NCI-H2081 (cell line): ENCODE measurements at places on chromosomes 4 and X.

DNA sequence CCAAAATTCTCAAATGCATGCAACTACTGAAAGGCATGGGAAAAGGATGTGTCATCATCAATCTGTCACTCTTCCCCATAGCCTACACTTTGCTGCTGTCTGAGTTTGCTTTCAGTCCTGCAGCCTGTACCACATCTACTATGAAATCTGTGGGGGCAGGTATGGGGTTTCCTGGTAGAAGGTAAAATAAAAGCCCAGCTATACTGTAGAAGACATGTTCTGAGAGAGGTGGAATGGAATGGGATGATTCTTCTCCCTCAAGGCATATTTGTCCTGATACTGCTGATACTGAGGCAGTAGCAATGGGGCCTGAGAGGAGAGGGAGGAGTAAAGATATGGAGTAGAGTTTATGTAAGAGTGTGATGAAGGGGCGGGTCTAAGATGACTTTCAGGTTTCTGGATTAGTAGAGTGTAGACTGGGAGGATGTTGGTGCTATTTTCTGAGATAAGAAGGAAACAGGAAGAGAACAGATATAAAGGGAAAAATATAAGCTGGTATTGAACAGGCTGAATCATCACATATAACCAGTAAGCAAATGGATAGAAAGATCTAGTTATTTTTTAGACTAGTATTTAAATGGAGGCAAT is 38.7 kb upstream of the GYPA start:
- no peak for DNase-seq

- peak; percentile 75 for DNase-seq
These were observed 36.3 kb upstream of the REST start for GRCh38 chr4:56871371-56871866.

- DNase-seq, result no peak
These were observed 111.5 kb upstream of the PSAPL1 start for GRCh38 chr4:7546152-7546808.

GRCh38 chr4:174084542-174084941 is 198.9 kb downstream of the FBXO8 start:
- no peak for DNase-seq

GRCh38 chr4:88189418-88189738 is 30.9 kb upstream of the ABCG2 start:
- DNase-seq, result no peak

DNA sequence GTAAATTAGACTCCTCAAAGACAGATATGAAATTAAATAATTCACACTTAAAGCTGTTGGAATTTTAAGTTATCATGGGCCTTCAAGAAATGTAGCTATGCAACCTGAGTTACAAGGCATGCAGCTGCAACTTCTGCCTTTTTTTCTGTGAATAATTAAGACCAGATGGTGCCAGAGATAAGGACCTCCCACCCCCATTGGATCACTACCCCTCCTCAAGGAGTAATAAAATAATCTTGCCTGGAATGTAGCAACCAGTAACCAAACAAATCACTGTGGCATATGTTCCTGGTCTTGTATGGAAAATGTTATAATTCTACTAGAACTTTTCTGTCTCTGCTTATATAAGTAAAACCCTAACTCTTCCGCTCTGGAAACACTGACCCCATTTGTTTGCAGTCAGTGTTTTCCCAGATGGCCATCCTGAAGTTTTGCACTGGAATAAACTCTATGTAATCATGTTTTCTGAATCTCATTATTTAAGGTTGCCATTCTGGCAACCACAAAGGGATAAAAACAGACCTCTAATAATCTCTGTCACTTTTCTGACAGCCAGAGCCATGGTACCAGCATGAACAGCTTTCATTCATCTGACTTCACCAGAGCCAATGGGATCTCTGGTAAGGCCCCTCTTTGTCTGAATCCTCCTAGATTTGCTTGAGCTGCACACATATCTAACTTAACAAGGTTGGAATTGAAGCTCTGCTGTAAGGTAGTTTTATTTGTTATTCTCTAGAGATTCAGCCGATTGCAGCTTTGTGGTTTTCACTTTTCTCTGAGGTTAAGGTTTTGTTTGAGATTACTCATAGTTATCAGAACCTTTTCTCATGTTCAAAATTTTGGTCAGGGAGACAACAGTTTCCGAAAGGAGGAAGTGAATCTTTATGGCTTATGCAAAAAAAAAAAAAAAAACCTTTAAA is 274.6 kb downstream of the NAF1 start:
- DNase-seq, result no peak

GRCh38 chrX:50157545-50158135 is 43.2 kb downstream of the AKAP4 start:
- DNase-seq, result no peak

- DNase-seq, result no peak
These were observed 85.2 kb upstream of the LNX1 start for GRCh38 chr4:53676402-53676871.

DNA sequence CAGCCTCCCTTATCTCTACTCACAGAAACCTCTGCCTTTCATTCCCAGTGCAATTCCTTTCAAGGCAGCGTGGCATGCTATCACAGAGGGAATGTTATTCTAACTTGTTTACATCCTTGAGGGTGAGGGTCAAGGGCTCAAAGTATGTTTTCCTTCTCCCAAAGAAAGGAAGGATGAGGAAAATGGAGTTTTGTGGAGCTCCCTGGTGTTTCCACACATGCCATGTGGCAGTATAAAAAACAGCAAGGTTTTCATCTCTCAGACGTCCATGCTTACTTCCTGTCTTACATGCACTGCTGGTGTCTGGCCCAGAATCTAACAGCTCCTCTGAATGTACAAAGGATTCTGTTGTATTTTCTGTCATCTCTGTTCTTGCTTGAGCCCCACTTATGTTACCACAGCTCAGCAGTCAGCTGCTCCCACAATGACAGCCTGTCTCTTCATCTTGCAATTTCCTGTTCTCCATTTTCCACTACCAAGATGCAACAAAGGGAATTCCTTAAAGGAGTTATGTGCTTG is 128.0 kb downstream of the SNCA start:
- no peak for DNase-seq
